ENCODE measurements at places on chromosomes 5 and 9.
A peak's percentile ranks its signal among the peaks of the same experiment; 100 is the strongest.

DNA sequence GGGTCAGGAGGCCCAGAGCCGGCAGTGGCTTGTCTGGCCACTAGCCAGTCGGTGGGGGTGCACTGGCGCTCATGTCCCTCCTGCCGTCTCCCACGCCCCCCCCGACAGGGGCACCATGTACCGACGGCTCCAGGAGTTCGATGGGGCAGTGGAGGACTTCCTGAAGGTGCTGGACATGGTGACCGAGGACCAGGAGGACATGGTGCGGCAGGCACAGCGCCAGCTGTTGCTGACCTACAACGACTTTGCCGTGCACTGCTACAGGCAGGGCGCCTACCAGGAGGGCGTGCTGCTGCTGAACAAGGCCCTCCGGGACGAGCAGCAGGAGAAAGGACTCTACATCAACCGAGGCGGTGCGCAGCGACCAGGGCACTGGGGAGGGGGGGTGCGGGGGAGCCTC is 8.1 kb downstream of the TTC16 start:
- no peak for DNase-seq

GRCh38 chr5:83662558-83662957 is 58.1 kb downstream of the HAPLN1 start:
- DNase-seq: no peak

GRCh38 chr9:102845827-102846371 is 149.2 kb upstream of the CYLC2 start:
- no peak for DNase-seq

DNA sequence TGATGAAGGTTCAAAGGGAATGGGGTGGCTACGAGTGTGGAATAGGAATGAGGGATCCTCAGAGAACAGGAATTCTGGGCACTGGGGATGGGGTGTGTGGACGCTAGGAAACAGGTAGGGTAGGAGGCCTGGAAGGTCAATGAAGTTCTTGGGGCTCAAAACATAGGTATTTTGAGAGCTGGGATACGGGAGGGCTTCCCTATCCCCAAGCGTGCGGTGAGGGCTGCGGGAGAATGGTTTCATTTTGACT is 718 bp downstream of the QSOX2 start:
- no peak for DNase-seq

GRCh38 chr9:134690301-134690751 is 48.7 kb downstream of the COL5A1 start:
- DNase-seq: no peak

GRCh38 chr5:168317521-168318147 is 26.2 kb downstream of the WWC1 start:
- no peak for DNase-seq

GRCh38 chr5:181215997-181216989 is 6.8 kb upstream of the TRIM41 start:
- DNase-seq: no peak

DNA sequence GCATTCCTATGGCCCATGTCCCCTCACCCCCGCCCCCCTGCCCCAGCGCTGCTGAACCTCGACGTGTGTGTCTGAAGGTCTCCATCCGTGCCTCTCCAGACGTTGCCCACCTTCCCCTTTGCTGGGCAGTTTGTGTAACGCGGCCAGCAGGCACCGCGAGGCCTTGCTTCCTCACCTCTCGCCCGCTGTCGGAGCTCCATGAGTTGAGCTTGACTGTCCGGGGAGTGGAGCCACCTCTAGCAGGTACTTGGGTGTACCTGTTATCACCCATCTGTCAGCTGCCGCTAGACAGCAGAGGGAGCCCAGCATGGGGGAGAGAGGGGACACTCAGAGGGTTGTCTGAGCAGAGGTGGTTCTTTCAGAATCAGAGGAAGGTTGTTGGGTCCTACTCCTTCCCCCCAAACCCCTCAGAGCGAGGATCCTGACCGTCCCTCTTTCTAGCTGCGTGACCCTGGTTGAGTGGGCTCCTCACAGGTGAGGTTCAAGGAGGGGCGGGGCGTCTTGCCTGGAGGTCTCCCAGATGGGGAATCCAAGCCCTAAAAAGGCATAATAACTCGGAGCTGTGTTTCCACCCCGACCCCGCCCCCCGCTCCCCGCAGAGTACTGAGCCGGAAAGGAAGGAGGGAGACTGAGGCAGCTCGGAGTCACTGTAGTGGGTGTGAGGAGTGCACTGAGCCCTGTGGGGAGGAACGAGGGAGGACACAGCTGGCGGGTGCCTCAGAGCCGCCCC is 184.7 kb downstream of the C9orf50 start:
- no peak for DNase-seq

DNA sequence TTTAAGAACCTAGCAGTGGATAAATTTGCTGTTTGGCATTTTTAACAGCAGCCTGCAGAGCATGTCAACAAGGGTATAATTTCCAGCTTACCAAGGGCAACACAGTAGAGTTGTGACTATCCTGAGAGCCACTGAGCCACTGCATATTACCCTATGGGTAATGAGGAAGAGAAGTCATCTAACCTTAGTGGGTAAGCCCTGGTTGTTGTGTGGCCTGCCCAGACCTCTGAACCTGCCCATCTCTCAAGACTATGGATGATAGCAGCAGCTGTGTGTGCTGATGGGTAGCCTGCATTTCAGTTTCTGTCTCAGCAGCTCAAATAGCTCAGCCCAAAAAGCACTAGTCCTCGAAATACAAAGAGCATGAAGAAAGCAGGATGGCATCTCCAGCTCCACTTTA is 56.1 kb upstream of the PIP5K1B start:
- no peak for DNase-seq

DNA sequence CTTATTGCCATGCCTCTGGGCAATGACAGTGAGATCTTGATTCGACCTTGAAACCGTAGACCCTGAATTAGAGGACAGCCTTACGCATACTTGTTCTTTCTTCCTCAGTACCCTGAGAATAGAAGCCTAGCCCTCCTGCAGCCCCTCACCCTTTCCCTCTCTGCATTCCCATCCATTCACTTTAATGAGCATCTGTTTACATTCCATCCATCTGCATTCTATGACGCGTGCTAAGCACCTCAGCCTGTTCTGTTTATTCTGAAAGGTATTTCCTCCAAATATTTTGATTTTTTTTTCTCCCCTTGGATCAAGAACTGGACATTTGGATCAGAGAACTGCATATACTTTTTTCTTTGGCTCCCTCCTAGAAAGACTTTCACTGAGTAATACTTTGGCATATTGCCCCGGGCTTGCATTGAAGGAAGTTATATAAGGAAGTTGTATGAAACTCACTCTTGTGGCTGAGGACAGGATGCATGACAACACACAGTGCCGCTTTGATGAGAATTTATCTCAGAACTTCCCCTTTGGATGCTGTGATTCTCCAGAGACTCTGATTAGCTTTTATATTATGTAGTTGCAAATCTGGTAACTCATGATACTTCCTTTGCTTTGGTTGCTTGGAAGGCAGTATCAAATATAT is 15.7 kb downstream of the TMEM8B start:
- DNase-seq: no peak

GRCh38 chr5:67188274-67189078 is 8.1 kb downstream of the CD180 start:
- DNase-seq: no peak

DNA sequence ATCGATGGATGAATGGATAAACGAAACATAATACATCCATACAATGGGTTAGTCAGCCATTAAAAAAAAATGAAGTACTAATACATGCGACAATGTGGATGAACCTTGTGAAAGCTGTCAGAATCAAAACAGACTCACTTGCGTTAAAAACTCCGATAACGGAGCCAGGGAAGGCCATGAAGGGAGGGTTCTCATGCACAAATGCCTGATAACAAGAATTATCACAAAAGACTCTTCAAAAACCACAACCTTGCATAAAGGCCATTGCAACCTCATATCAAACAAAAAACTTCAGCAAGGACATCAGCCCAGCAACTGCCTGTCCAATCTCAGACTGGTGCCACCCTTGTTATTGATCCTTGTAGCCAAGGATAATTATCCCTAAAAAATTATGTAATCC is 13.7 kb downstream of the ERMP1 start:
- no peak for DNase-seq

DNA sequence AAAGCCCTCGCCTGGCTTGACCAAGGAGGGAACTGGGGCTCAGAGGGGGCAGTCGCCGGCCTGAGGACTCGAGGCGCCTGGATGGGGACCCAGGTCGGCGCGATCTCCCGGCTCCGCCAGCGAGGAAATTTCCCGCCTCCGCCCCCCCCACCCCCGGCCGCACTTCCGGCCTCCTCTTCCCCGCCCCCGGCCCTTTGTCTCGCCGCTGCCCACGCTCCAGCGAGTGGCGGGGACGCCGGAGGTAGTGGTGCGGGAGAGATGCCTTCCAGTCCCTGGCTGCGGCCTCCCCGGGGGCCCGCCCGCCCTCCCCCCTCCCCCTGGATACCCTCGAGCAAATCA is 448 bp upstream of the GPRIN1 start:
- no peak for DNase-seq

GRCh38 chr5:37808945-37809344 is 30.9 kb downstream of the GDNF start:
- DNase-seq: no peak

- no peak for DNase-seq
Measured at GRCh38 chr9:88593537-88594185, 58.7 kb downstream of the NXNL2 start.

DNA sequence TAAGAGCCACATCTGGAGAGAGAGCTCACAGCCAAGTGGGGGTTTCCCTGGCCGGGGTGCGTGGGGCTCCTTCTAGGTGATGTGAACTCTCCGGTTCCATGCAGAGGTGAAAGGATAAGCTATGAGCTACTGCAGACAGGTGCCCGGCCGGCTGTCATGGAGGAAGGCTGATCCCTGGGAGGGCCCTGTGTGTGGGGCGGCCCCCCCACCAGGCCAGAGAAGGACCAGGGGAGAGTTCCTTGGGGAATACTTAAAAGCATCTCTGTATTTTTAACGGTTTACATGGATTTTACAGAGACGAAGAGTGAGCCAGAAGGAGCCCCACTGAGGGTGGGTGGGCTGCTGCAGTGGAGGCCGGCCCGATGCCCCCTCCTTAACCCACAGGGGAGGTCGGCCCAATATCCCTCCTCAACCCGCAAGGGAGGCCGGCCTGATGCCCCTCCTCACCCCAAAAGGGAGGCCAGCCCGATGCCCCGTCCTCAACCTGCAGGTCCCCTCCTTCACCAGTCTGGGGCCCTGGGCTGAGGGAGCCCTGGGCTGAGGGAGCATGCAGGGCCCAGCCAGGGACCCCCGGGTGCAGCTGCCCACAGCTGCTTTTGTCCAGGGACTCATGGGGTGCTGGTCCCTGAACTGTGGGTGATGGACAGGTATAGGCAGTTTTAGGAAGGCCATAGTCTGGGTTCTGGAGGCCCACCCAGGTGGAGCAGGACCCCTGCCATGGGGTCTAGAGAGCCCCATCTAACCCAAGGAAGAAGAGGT is 31.9 kb downstream of the MRPL36 start:
- no peak for DNase-seq

DNA sequence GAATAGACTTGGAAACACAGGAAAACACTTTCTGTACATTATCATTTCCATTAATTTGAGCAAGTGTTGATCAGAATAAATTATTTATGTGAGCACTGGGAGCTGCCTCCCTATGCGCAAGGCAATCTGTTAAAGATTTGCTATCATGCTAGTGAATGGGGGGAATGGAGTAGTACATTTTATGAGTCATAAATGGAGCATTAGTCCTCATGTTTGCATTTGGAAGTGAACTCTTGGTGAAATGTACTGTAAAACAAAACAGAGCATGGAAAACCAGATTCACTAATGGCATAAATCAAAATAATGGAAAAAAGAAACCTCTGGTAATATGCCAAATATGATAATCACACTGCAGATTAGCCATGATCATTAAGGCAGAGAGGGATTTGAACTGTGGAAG is 40.5 kb upstream of the TMC1 start:
- DNase-seq: no peak

DNA sequence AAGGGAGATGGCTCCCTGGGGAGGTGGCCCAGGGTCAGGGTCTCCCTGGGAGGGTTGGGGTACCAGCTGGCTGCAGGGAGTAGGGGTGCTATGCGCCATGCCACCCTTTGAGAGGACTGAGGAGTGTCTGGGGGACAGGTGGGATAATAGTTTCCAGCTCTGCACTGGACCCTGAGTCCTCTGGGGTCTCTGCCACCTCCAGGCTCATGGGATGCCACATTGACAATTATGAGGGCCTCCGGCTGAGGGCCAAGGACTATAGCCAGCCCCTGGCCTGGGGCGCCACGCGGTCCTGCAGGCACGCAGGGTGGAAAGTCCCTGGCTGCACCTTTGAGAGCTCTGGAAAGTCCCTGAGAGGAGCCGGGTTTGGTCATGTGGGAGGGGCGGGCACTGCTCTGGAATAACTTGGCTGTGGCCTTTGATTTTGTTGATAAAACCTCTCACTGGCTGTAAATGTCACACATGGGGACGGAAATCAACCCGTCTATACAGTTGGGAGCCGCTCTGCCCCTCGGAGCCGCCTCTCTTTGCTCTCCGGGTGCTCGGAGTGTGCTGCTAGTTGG is 16.0 kb downstream of the TRAF2 start:
- DNase-seq: peak; percentile 77

GRCh38 chr9:127336506-127337352 is 60.2 kb upstream of the SLC2A8 start:
- DNase-seq: no peak

- no peak for DNase-seq
Measured at GRCh38 chr5:111010783-111011182, 60.7 kb upstream of the TSLP start.
